Nasal cavity respiratory epithelium epithelial cell of viscerocranial mucosa (primary cell): ENCODE measurements at places on chromosomes 13 and 19. TPM values are rescaled to one million over a fixed set of nuclear protein-coding genes. Genes with fewer than 3 reads are reported as not detected.

Gene U2AF1L4
- total RNA-seq: 9.1 and 12.6 TPM in 2 replicates

Gene CHST8
- under 0.01 and 0.14 TPM in 2 replicates for total RNA-seq

Gene CCDC8
- total RNA-seq: 15.0 and 16.1 TPM in 2 replicates

Gene SOX1
- total RNA-seq: not detected in 2 replicates

Gene MUC16
- total RNA-seq: under 0.01 and 0.85 TPM in 2 replicates

Gene CALR
- total RNA-seq: 637 and 1,452 TPM in 2 replicates

Gene JSRP1
- total RNA-seq: not detected in 2 replicates

Gene CALM3
- 73.1 and 94.7 TPM in 2 replicates for total RNA-seq

Gene ZNF524
- total RNA-seq: 14.8 and 16.1 TPM in 2 replicates

Gene ZNF850
- 1.4 and 2.2 TPM in 2 replicates for total RNA-seq

Gene GPR180
- 12.6 and 14.2 TPM in 2 replicates for total RNA-seq

Gene CGB1
- not detected in 2 replicates for total RNA-seq

Gene TMPRSS9
- total RNA-seq: not detected in 2 replicates

Gene ZNF525
- 16.4 and 33.8 TPM in 2 replicates for total RNA-seq

Gene HSD17B14
- total RNA-seq: 2.9 and 5.1 TPM in 2 replicates

Gene ZSCAN4
- total RNA-seq: under 0.01 and 0.50 TPM in 2 replicates

Gene ZNF540
- total RNA-seq: under 0.01 and 0.43 TPM in 2 replicates

Gene CERS1
- total RNA-seq: 0.43 and 0.68 TPM in 2 replicates

Gene LILRB5
- total RNA-seq: not detected in 2 replicates

Gene ATF5
- total RNA-seq: 2.4 and 6.3 TPM in 2 replicates

Gene NLRP5
- total RNA-seq: not detected in 2 replicates

Gene GPC5
- total RNA-seq: 1.7 and 2.4 TPM in 2 replicates

Gene ANGPTL4
- 3.4 and 5.9 TPM in 2 replicates for total RNA-seq

Gene UQCR11
- total RNA-seq: 53.5 and 116 TPM in 2 replicates

Gene KMT2B
- total RNA-seq: 4.1 and 21.1 TPM in 2 replicates

Gene ZNF442
- 4.1 and 4.3 TPM in 2 replicates for total RNA-seq

Gene PPM1N
- 1.1 and 1.4 TPM in 2 replicates for total RNA-seq

Gene HRC
- under 0.01 TPM in 1 of 2 replicates, not detected in the other for total RNA-seq

Gene ZNF100
- total RNA-seq: 1.0 and 4.2 TPM in 2 replicates

Gene NAPSA
- total RNA-seq: under 0.01 and 0.78 TPM in 2 replicates

Gene DCLK1
- total RNA-seq: under 0.01 and 3.4 TPM in 2 replicates

Gene MAST1
- total RNA-seq: under 0.01 and 0.28 TPM in 2 replicates

Gene NCAN
- total RNA-seq: under 0.01 TPM in 1 of 2 replicates, not detected in the other

Gene MARCHF2
- 38.3 and 43.4 TPM in 2 replicates for total RNA-seq

Gene ZNF439
- 1.0 and 5.3 TPM in 2 replicates for total RNA-seq

Gene KLHL26
- 6.5 and 10.1 TPM in 2 replicates for total RNA-seq

Gene NOVA2
- total RNA-seq: not detected in 2 replicates

Gene ZNF527
- 4.1 and 6.6 TPM in 2 replicates for total RNA-seq

Gene GPALPP1
- total RNA-seq: 21.5 and 25.7 TPM in 2 replicates

Gene CILP2
- under 0.01 and 0.21 TPM in 2 replicates for total RNA-seq

Gene LIM2
- not detected in 2 replicates for total RNA-seq

Gene ZNF85
- total RNA-seq: 3.3 and 4.4 TPM in 2 replicates

Gene SLC10A2
- total RNA-seq: not detected in 2 replicates

Gene CGB8
- not detected in 2 replicates for total RNA-seq

Gene ZNF563
- total RNA-seq: 3.8 and 5.1 TPM in 2 replicates

Gene SIGLEC5
- not detected in 2 replicates for total RNA-seq

Gene MEDAG
- not detected in 2 replicates for total RNA-seq
